Testis (tissue), 5 donors: ENCODE measurements at places on chromosomes 11 and 22. TPM values are rescaled to one million over a fixed set of nuclear protein-coding genes. Genes with fewer than 3 reads are reported as not detected.

RIMBP3B gene
- polyA plus RNA-seq = 32.9 TPM

PIWIL4 gene
- polyA plus RNA-seq = 19.9 TPM

SPINDOC gene
- polyA plus RNA-seq = 71.6 TPM

SLC1A2 gene
- polyA plus RNA-seq = 7.5 TPM

C22orf31 gene
- polyA plus RNA-seq = 4.5 TPM

PAMR1 gene
- 13.2 TPM for polyA plus RNA-seq

AIFM3 gene
- 0.88 TPM for polyA plus RNA-seq

SLC22A8 gene
- not detected for polyA plus RNA-seq

KRTAP5-7 gene
- polyA plus RNA-seq = 1.7 TPM

OR4C16 gene
- not detected for polyA plus RNA-seq

POTEH gene
- polyA plus RNA-seq = 2.4 TPM

OR10D3 gene
- not detected for polyA plus RNA-seq

LSP1 gene
- 50.1 TPM for polyA plus RNA-seq

TIGD3 gene
- polyA plus RNA-seq = 7.1 TPM

TSPAN32 gene
- polyA plus RNA-seq = 1.5 TPM

POU2AF2 gene
- 7.9 TPM for polyA plus RNA-seq

DRD4 gene
- polyA plus RNA-seq = 1.5 TPM

OR51I1 gene
- polyA plus RNA-seq = not detected

SLN gene
- polyA plus RNA-seq = 31.6 TPM

GRK3 gene
- polyA plus RNA-seq = 46.0 TPM

ASPHD2 gene
- 4.2 TPM for polyA plus RNA-seq

OR4X1 gene
- not detected for polyA plus RNA-seq

LMO2 gene
- polyA plus RNA-seq = 18.3 TPM

SWAP70 gene
- polyA plus RNA-seq = 10.2 TPM

APOL1 gene
- polyA plus RNA-seq = 24.4 TPM

GUCY1A2 gene
- polyA plus RNA-seq = 3.4 TPM

NRGN gene
- 10.4 TPM for polyA plus RNA-seq

MUC6 gene
- polyA plus RNA-seq = 1.5 TPM

SYCE3 gene
- polyA plus RNA-seq = 183 TPM

OR52A1 gene
- polyA plus RNA-seq = not detected

CCDC117 gene
- 83.0 TPM for polyA plus RNA-seq

UBQLN3 gene
- polyA plus RNA-seq = 336 TPM

SPI1 gene
- 16.3 TPM for polyA plus RNA-seq

NXPE4 gene
- polyA plus RNA-seq = not detected

CD248 gene
- polyA plus RNA-seq = 35.5 TPM
